NCI-H2107 (cell line): ENCODE measurements at places on chromosomes 5 and 9.

- no peak for DNase-seq
These were observed 23.1 kb upstream of the SH3PXD2B start for GRCh38 chr5:172477466-172477865.

- no peak for DNase-seq
These were observed 190.6 kb upstream of the MAP3K1 start for GRCh38 chr5:56624751-56625150.

DNA sequence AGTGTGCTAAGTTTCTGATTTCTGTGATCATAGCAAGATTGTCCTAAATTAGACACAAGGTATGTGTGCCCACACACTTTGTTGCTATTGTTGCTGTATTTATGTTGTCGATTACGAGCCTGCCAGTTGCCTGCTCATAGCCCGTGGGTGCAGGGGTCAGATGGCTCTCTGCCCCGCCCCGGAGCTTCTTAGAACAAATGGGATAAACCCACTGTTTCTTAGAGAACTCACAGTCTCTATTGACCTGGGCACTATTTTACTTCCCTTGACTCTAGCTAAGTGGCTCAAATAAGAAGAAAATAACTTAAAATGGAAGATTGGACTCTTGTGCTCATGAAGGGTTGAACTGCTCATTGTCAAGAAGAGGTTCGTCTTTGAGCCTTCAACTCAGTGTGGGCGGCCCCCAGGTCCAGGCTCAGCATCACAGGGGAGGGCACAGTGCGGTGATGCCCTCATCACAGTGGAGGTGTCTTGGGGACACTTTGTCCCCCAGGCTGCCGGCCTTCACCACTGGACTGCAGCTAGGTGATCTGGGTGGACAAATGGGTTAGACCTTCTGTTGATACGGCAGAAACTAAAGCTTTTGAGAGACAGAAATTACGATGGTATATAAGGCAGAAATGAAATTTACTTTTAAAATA lies 155.5 kb downstream of the TENT4A start:
- no peak for DNase-seq

GRCh38 chr5:72531496-72532190 lies 24.4 kb upstream of the ZNF366 start:
- DNase-seq = no peak

GRCh38 chr5:351084-351920 lies 29.8 kb downstream of the AHRR start:
- no peak for DNase-seq

- no peak for DNase-seq
These were observed 5.8 kb upstream of the CARD19 start for GRCh38 chr9:93090091-93090655.

DNA sequence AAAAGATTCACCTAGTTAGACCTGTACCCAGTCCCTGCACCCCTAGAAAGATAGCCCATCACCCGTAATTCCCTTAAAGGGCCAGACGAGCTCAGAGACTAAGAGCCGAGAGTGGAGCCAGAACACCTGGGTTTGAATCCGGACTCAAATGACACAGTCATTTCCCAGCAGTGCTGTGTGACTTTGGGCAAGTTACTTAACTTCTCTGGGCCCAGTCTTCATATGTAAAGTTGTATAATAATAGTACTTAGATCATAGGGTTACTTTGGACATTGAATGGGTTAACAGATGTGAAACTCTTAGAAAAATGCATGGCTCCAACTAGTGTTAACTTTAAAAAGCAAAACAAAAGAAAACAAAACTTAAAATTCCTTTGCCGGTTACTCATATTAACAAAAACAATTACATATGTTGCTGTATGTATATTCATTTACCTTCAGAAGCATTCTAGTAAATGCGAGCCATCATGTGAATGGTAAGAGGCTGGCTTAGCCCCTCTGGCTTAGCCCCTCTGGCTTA lies 40.4 kb upstream of the RASGRF2 start:
- DNase-seq = no peak

GRCh38 chr9:70902692-70903131 lies 218.7 kb downstream of the TRPM3 start:
- DNase-seq = no peak

GRCh38 chr5:80408484-80409366 lies 861 bp downstream of the ZFYVE16 start:
- DNase-seq = no peak

DNA sequence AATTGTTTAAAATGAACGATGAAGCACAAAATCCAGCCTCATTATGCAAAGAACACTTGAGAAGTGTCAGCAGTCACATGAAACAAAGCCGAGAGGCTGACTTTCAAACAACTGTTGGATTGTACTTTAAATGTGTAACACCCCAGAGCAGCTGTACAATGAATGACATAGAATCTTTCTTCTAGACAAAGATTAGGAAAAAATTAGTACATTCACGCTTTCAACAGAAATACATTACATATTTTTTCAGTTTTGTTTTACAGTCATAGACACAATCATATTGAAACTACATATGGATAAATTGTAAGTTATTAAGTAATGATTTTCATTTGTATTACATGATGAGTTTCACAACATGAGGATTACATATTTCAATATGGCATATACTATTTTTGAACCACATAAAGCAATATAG lies 10.6 kb upstream of the AGXT2 start:
- no peak for DNase-seq
